CD4-positive, alpha-beta T cell treated with Interleukin-17A for 1 hour (primary cell): ENCODE measurements at places on chromosomes 2 and 18.

GRCh38 chr18:74996996-74997395 lies 211.9 kb downstream of the PTGR3 start:
- DNase-seq, result no peak

DNA sequence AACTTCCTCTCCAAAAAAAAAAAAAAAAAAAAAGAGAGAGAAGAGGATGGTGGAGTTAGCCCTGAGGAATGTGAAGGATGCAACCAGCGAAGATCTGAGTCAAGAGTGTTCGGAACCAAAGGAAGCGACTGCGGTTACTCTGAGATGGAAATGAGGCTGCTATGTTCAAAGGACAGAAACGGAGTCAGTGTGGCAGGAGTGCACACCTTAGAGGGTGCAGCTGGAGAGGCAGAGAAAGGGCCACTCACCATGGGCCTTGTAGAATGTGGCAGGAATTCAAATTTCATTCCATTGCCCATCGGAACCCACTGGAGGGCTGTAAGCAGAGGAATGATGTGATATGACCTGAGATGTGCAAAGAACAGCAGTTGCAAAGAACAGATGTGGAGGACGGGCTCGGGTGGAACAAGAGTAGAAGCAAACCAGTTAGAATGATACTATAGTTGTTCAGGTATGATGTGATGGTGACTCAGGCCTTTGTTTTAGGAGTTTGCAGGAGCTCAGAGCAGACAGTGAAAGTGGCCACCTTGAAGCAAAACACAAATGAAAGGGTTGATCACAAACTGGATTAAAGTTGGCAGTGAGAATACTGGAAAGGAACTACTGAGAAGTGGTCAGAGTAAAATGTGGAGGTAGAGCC lies 22.6 kb downstream of the ITGA6 start:
- no peak for DNase-seq

DNA sequence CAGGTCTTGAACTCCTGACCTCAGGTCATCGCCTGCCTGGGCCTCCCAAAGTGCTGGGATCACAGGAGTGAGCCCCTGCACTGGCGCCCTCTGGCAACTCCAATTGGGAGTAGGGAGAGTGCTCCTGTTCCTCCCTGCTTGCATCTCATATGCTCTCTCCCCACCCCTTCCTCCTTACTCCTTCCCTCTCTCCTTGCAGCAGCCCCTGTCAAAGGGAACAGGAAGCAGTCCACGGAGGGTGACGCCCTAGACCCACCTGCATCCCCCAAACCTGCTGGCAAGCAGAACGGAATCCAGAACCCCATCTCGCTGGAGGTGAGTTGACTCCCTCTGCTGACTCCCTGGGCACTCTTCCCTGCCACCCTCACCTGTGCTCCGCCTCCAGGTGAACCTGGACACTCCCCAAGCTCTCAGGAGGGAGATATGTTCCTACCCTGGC lies 10.7 kb downstream of the ARID5A start:
- no peak for DNase-seq

GRCh38 chr2:227780981-227781615 lies 32.5 kb upstream of the CCL20 start:
- DNase-seq, result no peak

- no peak for DNase-seq
Measured at GRCh38 chr18:22683196-22683676, 249.9 kb upstream of the RBBP8 start.

DNA sequence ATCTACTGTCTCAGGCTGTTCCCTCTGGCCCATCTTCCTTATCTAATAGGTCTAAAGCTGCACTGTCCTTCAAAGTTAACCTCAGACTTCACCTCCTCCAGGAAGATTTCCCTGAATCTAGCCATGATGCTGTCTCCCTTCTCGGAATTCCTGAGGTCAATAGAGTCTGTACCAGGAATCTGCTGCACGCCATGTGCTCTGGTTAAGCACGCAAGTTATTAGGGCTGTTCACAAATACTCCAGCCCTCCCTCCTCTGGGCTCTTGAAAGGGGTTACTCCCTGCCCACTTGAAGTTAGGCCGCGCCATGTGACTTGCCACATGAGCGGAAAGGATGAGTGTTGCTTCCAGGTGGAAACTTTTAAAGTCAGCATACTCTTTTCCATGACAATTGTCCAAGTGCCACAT lies 43.6 kb downstream of the MCFD2 start:
- DNase-seq, result no peak

DNA sequence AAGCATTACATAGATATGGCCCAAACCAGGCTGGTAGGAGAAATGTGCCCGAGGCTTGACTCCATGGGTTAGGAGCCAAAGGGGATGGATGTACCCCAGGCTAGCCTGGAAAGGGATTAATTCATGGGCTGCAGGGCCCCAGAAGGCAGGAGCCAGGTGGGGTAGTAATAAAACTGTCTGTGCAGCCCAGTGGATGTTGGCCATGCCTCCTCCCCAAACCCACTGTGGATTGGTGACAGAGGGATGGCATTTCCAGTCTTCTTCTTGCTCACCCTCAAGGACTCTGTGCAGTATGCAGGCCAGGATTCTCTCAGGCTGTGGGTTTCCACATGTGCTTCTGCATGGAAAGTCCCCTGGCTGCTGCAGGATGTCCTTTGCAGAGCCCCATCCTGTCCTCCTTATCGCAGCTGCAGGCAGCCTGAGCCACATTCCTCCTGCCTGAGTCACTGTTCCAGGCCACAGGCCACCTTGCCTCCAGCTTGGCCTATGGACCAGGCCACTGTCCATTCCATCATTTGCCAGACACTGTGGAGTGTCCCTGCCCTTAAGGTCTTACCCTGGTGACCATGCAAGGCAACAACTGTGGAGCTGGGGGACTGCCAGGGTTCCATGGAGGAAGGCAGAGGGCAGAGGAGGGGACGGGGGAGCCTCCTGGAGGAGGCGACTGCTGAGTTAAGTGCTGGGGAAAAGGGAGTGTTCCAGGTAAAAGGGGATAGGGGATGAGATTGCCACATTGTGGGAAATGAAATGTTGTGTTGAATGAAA lies 38.9 kb downstream of the INO80C start:
- no peak for DNase-seq

DNA sequence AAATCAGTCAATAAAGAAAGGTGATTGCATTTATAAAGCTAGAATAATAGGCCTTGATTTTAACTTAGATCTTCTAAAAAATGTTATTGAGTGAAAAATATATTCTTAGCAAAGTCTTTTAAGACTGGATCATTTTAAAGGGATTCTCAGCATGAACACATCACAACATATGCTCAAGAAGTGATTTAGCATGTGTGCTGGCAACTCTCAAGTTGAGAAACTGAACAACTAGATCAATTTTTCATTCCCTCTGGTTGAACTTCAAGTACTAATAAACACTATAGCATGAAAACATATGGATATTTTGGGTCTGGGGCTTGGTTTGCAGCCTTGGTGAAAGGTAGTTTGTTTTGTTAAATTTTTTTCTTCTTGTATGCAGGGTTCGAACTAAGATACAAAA lies 107.8 kb upstream of the PNPT1 start:
- DNase-seq, result no peak

- DNase-seq, result no peak
Measured at GRCh38 chr2:165610591-165611029, 141.1 kb downstream of the CSRNP3 start.

DNA sequence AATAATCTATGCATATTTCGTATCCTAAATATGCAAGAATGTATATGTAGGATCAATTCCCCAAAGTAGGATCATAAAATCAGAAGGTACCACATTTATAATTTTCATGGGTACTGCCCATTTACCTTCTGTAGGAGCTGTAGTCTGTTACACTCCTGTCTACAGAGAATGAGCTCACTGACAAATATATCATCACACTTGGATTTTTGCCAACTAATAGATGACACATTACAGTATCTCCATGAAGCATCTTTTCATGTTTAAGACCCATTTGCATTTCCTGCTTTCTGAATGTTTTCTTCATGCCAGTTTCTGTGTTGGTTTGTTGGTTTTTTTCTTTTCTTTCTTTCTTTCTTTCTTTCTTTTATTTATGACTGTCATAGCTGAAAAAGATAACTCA lies 70.9 kb upstream of the EML6 start:
- no peak for DNase-seq

- DNase-seq, result no peak
Measured at GRCh38 chr2:217154923-217155322, 295.1 kb upstream of the TNP1 start.

DNA sequence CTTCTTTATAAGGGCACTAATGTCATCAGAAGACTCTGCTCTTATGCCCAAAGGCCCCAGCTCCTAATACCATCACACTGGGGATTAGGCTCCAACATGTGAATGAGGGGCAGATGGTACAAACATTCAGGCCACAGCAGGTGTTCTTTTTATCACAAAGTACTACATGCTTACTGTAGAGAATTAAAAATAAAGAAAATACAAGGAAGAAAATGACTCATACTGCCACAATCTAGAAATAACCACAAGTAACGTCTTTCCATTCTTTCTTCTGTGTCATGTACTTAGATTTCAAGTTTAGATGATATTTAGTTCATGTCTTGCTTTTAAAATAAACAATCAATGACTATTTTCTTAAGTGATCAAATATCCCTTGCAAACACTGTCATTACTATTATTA lies 100.3 kb upstream of the NEDD4L start:
- no peak for DNase-seq

DNA sequence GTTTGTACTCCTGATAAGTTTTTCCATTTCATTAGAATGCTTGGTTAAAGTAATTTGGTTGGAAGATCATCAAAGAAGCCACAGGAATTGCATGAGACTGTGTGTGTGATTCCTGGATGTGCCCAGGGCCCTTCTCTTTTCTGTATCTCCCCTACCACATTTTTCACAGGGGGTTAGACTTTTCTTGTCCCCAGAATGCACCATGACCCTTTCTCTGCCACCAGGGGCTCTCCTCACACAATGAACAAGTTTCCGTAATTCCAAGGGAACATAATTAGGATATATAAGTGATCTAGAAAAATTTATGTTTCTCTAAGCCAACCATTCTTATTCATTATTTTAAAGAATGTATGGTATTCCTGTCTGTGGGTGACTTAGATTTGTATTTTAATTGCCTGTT lies 291.8 kb downstream of the NEDD4L start:
- DNase-seq, result no peak

- DNase-seq, result peak; percentile 40
Measured at GRCh38 chr2:12502759-12503158, 214.0 kb upstream of the TRIB2 start.

DNA sequence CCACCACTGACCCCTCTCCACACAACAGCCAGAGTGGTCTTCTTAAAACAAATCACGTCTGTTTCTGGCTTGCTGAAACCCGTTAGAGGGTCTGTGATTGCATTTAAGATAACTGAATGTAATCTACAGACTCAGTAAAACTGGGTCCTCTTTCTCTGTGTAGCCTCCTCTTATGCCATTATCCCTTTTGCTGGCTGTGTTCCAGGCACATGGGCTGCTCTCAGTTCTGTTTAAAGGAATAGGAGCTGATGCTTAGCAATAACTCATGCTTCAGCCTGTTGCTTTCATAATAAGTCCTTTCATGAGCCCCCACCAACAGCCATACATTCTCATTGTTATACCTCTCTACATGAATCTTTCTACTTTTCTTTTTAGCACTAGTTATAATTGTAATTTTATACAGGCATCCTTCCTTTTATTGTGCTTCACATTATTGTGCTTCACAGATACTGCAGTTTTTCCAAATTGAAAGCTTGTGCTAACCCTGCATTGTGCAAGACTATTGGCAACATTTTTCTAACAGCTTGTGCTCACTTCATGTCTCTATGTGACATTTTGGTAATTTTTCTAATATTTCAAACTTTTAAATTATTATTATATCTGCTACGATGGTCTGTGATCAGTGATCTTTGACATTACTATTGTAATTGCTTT lies 782.6 kb downstream of the MBD2 start:
- DNase-seq, result no peak

- DNase-seq, result no peak
Measured at GRCh38 chr2:233997707-233998106, 52.8 kb upstream of the SPP2 start.

- peak; percentile 68 for DNase-seq
Measured at GRCh38 chr2:170820757-170821530, 4.3 kb downstream of the GAD1 start.

DNA sequence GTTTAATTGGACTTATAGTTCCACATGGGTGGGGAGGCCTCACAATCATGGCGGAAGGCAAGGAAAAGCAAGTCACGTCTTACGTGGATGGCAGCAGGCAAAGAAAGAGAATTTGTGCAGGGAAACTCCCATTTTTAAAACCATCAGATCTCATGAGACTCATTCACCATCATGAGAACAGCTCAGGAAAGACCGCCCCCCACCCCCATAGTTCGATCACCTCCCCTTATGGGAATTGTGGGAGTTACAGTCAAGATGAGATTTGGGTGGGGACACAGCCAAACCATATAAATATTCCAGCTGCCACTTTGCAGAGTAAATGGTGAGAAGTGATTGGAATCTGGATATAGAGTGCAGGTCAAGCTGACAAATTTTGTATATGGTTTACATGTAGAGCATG lies 187.4 kb downstream of the ARL4C start:
- DNase-seq, result no peak

DNA sequence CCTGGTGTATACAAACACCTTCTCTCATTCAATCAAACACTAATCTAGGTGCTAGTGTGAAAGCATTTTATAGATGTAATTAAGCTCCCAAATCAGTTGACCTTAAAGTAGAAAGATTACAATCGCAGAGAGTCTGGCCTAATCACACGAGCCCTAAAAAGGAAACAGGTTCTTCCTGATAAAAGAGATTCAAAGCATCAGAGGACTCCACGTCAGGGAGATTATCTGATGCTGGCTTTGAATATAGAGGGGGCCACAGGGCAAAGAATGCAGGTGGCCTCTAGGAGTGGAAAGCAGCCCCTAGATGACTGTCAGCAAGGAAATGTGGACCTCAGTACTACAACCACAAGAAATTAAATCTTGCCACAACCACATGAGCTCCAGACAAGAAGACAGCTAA lies 28.2 kb upstream of the ZC3H15 start:
- no peak for DNase-seq

- peak; percentile 44 for DNase-seq
Measured at GRCh38 chr2:20050646-20051531, 539 bp downstream of the LAPTM4A start.

- DNase-seq, result no peak
Measured at GRCh38 chr2:183214680-183215079, 90.4 kb downstream of the NUP35 start.

DNA sequence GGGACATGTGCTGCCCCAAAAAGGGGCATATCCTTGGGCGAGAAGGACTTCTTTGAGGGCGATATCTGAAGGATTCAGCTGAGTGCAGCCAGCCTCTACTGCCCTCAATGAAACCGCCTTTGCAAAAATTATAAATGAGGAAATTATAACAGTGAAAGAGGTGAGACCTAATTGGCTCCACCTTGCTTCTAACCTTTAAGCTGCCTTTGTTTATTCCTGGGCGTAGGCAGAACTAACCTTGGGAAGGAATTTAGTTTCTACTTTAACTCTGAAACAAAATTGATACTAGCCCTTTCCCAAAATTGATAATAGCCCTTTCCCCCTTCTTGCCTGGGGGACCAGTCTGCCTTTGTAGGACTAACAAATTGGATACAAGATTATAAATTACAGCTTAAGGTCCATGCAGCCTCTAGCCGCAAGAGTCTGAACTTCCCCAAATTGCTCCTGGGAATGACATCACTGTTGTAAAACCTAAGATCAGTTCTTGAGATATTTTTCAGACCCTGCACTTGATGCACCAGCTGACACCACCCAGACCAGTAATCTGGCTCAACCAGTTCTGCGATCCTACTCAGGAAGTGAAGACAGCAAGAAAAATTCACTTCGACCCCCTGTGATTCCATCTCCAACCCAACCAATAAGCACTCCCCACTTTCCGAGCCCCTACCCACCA lies 36.0 kb upstream of the ASAP2 start:
- no peak for DNase-seq

- no peak for DNase-seq
Measured at GRCh38 chr2:83112858-83113257, 1346.2 kb downstream of the SUCLG1 start.
